ENCODE measurements at places on chromosomes 2 and 18.
A peak's percentile ranks its signal among the peaks of the same experiment; 100 is the strongest.

- DNase-seq, result no peak
These were observed 34.2 kb upstream of the REV1 start for GRCh38 chr2:99524056-99524455.

DNA sequence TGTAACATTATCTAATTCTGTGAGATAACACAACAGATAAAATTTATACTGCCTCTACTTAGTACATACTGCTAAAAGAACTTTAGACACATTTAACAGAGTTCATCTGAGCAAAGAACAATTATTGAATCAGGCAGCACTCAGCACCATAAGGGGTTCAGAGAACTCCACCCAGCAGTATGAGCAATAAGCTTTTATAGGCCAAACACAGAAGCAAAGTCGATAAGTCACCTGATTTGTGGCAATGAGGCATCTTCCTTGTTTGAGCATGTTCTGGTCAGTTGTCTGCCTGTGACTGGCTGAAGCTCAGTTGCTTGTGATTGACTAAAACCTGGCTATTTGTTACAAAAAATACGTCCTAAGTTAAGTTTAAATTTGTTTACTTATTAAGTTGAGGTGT lies 746.1 kb upstream of the DDX18 start:
- DNase-seq, result no peak

GRCh38 chr2:72271276-72271614 lies 123.6 kb upstream of the CYP26B1 start:
- DNase-seq, result no peak

DNA sequence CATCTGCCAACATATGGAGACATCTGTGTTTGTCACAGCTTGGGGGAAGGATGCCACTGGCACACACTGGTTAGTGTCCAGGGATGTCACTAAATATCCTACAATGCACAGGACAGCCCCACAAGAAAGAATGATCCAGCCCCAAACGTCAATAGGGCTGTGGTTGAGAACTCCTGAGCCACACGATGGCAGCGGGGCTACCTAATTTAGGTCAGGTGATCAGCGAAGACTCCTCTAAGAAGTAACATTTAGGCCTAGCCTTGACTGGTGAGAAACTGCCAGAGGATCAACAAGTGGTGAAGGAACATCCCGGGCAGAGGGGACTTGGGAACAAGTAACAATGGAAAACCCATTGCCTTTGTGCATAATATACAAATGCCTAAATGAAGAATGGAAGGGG lies 5.0 kb upstream of the TGIF1 start:
- no peak for DNase-seq

GRCh38 chr2:18763338-18763737 lies 174.0 kb upstream of the NT5C1B start:
- DNase-seq, result no peak

DNA sequence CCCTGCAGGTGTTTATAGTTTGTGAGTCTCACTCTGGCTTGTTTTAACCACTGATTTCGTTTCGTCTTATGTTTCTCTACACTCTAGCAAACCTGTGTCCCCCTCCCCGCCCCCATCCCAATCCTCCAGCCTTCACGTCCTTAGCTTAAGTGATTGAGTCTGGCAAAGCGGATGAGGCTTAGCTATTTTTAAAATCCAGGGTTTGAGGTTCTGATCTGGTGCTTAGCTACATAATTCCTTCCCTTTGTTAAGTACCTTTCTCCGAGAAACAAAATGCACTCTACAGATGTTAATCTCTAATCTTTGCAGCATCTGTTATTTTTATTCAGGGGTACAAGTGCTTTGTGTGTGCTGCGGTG lies 7.8 kb downstream of the AGAP1 start:
- no peak for DNase-seq

DNA sequence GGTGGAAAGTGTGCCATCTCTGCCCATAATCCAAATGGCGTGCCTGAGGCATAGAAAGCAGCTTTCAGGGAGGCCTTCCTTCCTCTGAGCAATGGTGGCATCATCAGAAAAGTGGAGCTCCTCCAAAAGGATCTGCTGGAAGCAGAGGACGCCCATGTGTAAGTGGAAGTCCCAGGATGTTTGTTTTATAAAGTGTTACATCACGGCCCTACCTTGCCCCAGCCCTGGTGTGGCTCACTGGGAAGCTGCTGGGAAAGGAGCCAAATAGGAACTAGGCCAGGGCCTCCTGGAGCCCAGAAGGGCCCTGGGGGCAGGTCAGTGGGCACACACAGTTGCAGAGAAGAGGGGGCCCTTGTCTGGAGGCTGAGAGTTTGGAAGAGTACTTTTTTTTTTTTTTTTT lies 4.2 kb upstream of the ODC1 start:
- no peak for DNase-seq

- no peak for DNase-seq
These were observed 228.6 kb downstream of the CLIP4 start for GRCh38 chr2:29343830-29344229.

GRCh38 chr2:46162329-46163097 lies 134.7 kb upstream of the EPAS1 start:
- DNase-seq, result no peak

DNA sequence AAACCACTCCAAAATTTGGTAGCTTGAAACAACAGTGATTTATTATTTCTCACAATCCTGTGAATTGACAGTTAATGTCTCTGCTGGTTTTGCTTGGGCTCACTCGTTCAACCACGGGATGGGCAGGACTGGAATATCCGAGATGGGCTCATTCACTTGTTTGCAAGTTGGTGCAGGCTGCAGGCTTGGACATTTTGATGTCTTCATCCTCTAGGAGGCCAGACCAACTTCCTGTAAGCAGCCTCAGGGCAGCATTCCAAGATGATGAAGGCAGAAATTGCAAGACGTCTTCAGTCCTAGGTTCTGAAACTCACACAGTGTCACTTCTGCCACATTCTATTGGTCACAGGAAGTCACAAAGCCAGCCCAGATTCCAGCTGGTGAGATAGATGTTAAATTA lies 47.1 kb downstream of the GPR39 start:
- no peak for DNase-seq

DNA sequence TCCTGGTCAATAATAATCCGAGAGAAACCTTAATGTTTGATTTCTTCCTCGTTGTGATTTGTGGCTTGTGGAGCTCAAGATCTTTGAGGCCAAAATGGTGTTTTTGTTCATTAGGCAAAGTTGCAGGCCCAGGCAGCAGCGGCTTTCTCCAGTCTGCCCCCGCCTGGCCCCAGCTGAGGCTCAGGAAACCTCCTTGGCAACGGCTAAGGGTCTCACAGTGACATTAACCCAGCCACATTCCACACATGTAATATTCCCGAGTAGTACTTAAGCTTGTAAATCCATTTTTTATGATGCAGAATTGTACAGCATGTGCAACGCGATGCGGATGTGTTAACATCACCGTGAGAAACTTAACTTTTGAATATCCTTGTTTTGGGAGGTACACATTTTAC lies 200.1 kb downstream of the BCL11A start:
- no peak for DNase-seq

GRCh38 chr2:162295009-162295408 lies 23.5 kb downstream of the IFIH1 start:
- no peak for DNase-seq

DNA sequence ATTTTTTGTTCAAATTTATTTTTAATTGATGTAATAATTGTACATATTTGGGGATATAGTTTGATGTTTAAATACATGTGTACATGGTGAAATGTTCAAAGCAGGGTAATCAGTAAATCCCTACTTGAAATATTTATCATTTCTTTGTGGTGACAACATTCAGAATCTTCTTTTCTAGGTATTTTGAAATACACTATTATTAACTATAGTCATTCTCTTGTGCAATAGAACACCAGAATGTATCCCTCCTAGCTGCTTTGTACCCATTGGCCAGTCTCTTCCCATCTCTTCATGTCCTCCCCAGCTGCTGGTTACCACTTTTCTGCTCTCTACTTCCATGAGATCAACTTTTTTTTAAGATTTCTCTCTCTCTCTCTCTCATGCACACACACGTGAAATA lies 126.5 kb downstream of the ZNF407 start:
- no peak for DNase-seq

DNA sequence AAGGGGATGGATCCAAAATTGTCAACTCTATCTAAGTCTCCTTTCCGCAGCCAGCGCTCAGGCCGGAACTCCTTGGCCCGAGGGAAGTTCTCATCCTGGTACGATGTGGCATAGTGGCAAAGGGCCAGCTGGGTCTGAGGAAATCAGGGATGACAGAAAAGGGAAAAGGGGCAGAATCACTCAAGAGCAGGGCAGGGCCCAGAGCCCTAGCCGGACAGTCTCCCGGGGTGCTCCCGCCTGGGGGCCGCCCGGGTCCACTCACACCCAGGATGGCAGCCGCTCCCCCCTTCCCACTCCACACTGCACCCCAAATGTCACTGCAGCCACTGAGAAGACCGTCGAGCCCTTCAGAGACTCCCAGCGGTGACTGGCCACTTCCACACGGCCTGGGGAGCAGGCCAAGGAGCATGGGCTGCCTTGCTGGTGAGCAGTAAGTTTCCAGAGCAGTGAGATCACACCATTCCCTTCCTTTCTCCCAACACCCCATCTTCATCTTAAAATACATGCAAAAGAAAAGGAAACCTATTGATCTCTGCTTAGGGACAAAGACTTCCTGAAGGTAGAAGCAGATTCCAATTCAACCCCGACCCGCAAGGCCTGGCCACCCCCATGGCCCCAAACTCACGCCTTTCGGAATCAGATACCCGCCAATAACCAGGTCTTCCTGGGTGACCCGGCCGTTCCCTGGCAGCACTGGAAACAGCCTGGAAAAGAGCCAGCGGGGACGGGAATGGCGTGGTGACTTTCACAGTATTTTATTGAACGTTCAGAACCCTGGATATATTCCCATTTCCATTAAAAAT lies 26.7 kb downstream of the CYP27C1 start:
- no peak for DNase-seq

DNA sequence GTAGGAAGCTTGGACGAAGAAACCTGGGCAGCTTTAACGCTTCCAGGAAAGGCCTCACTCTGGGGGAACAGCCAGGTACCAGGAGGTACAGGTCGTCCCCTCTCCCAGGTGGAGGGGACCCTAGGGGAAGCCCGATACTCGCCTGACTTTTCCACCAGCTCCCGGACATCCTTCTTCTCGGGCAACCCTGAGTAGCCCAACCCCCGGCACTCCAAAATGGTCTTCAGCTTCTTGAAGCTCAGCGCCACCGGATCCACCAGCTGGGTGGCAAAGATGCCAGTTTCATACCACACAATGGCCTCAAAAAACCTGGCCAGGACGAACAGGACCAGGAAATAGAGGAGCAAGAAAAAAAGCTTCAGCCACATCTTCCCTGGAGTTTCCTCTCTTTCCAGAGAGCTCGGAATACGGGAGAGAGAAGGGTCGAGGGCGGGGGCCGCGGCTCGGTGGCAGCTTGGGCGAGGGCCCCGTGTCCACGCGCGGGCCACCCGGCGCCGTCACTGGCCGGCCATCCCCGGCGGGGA lies 1.1 kb downstream of the RNF103 start:
- DNase-seq, result peak; percentile 41

GRCh38 chr2:172823261-172823850 lies 87.7 kb downstream of the RAPGEF4 start:
- no peak for DNase-seq

Data from C1 segment of cervical spinal cord (tissue), 14 donors.